ENCODE measurements at places on chromosomes 5 and 9.

GRCh38 chr5:133851521-133851920 lies 116.9 kb downstream of the C5orf15 start:
- DNase-seq: no peak

GRCh38 chr5:147406636-147407035 lies 103.2 kb downstream of the DPYSL3 start:
- no peak for DNase-seq

GRCh38 chr5:169350759-169351240 lies 49.9 kb upstream of the SLIT3 start:
- DNase-seq: no peak

DNA sequence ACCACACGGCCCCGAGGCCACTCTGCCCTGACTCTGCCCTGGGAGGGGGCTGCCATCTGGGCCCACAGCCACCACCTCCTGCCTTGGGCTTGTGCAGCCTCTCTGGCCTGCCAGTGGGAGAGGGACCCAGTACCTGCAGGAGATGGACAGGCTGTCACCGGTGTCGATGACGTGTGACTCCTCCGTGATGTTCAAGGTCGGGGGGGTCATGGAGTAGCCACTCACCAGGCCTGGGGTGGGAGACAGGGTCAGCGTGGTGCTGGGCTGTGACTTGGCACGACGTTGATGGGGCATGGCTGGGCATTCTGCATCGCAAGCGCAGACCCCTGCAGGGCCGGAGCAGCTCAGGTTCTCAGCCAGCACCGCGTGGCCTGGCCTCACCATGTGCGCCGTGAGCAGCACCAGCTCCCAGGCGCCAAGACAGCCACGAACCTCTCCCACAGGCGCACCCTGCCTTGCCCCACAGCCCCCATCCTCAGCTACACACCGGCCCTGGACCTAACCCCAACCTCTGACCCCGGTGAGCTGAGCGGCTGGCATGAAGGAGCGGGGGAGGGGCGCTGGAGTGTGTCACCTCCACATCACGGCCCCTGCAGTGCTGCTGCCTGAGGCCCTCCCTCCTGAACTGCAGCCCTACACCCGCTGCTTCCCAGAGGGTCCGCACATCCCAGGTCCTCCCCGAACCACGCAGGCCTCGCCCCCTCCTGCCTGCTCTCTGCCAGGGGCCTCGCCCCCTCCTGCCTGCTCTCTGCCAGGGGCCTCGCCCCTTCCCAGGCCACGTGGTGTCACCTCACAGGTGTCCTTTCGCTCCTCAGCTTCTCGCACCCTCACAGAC lies 17.6 kb downstream of the FLT4 start:
- DNase-seq: no peak

DNA sequence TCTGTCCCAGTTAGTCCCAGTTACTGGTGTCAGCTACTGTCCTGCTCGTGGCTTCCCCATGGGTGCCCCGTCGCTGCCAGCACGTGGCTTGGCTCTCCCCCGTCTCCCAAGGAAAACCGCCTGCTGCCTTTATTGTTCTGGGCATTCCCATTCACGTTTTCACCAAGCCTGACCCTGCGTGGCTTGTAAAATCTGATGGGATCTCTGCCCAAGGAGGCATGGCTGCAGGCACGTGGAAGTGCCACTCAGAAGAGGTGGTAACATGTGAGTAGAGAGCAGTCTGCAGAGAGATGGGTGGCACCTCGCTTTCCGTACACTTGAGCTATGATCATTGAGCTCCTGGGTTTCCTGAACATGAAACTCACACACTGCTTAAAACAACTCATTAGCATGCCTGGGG lies 429.2 kb upstream of the KLF4 start:
- no peak for DNase-seq

GRCh38 chr9:120571443-120572257 lies 8.3 kb downstream of the CDK5RAP2 start:
- DNase-seq: no peak

- DNase-seq: no peak
These were observed 514.9 kb upstream of the CLINT1 start for GRCh38 chr5:158373608-158374395.

- DNase-seq: no peak
These were observed 11.9 kb downstream of the SEC16A start for GRCh38 chr9:136470792-136471469.

- DNase-seq: peak; percentile 54
These were observed 13.4 kb upstream of the GRHPR start for GRCh38 chr9:37408933-37409710.

- no peak for DNase-seq
These were observed 192.8 kb downstream of the CDH18 start for GRCh38 chr5:19795218-19795617.

DNA sequence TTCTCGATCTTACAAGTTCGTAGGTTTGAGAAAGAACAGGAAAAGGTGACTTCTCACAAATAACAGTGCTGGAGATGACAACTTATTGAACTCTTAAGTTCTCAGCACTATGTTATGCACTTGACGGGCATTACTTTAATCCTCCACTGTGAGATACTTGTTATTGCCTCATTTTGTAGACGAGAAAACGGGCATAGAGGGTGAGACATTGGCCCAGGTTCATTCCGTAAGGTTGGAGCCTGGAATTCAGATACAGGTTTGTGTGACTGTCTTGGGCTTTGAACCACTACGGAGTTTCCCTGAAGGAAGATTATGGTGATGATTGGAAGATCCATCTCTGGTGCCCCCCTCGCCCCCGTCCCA lies 657 bp downstream of the MAT2B start:
- DNase-seq: no peak

- no peak for DNase-seq
These were observed 364.6 kb downstream of the CDH10 start for GRCh38 chr5:24280215-24280614.
